B cell (primary cell): ENCODE measurements at places on chromosomes 7 and 10. TPM values are rescaled to one million over a fixed set of nuclear protein-coding genes. Genes with fewer than 3 reads are reported as not detected.

Gene ZPBP
- not detected in 2 replicates for total RNA-seq

Gene PLAU
- total RNA-seq: not detected in 2 replicates

- H3K4me1 ChIP-seq: peaks cover 6% of the 10 kb centered on the region
- peak overlapping the region; percentile 61 for H3K27ac ChIP-seq
- H3K36me3 ChIP-seq: peaks cover 3% of the 10 kb centered on the region
- H3K4me3 ChIP-seq: no peak overlapping the region
- DNase-seq: no peak
Observed at GRCh38 chr10:132611986-132612385, 74.4 kb downstream of the INPP5A start.

Gene SLC26A4
- total RNA-seq: 0.05 and 0.29 TPM in 2 replicates

Gene MTG1
- total RNA-seq: 85.1 and 90.0 TPM in 2 replicates

Gene HOXA13
- not detected in 2 replicates for total RNA-seq

Gene HMX3
- total RNA-seq: not detected in 2 replicates

Gene LBX1
- not detected in 2 replicates for total RNA-seq

Gene VWDE
- not detected in 2 replicates for total RNA-seq

Gene TAS2R40
- total RNA-seq: not detected in 2 replicates

DNA sequence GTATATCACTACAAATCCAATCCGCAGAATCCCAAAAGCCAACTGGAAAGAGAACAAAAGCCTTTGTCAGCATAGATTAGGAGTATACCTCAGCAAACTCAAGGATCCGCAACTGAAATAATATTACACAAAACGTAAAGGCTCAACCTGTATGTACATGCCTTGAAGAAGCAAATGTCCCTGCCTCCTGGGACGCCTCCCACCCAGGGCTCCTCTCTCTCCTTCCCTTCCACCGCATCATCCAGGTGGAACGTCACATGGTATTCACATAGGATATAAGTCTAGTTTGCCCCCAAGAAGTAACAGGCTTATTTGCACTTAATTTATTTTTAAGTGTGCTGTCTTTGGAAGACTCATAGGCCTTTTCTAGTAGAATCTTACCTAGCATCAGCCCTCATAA is 13.4 kb downstream of the SLC26A3 start:
- DNase-seq: no peak
- H3K4me3 ChIP-seq: no peak overlapping the region
- H3K27ac ChIP-seq: no peak overlapping the region
- H3K36me3 ChIP-seq: no peaks in the 10 kb centered on the region

- no peaks in the 10 kb centered on the region for H3K27me3 ChIP-seq
- no peaks in the 10 kb centered on the region for H3K4me1 ChIP-seq
- DNase-seq: no peak
- H3K36me3 ChIP-seq: no peaks in the 10 kb centered on the region
Observed at GRCh38 chr7:41809116-41809515, 106.2 kb upstream of the INHBA start.

- H3K27me3 ChIP-seq: no peaks in the 10 kb centered on the region
- no peaks in the 10 kb centered on the region for H3K4me1 ChIP-seq
- H3K36me3 ChIP-seq: no peaks in the 10 kb centered on the region
- no peak overlapping the region for H3K4me3 ChIP-seq
- DNase-seq: no peak
Observed at GRCh38 chr7:137304624-137305235, 38.8 kb downstream of the PTN start.

GRCh38 chr7:52685333-52685732 is 350.1 kb upstream of the POM121L12 start:
- no peaks in the 10 kb centered on the region for H3K4me1 ChIP-seq
- no peak overlapping the region for H3K27ac ChIP-seq
- no peaks in the 10 kb centered on the region for H3K36me3 ChIP-seq
- no peak overlapping the region for H3K4me3 ChIP-seq
- no peaks in the 10 kb centered on the region for H3K27me3 ChIP-seq

DNA sequence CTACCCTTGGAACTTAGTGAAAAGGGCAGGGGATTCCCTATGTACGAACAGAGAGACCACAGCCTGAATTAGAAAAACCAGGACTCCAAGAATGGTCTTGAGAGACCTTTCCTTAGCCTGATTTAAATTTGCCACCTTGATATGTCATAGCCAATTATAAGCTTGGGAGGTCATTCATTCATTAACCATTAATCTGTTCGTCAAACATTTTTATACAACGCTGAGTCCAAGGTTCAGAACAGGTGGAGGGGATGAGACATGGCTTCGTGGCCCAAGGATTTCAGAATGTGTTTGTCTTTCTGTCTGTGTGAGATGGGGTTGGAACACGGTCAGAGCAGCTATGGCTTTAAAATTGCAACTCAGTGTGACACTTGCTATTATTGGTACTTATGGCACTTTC is 158.0 kb downstream of the PAXIP1 start:
- no peak for DNase-seq
- no peak overlapping the region for H3K27ac ChIP-seq
- H3K27me3 ChIP-seq: no peaks in the 10 kb centered on the region
- H3K4me3 ChIP-seq: no peak overlapping the region
- no peaks in the 10 kb centered on the region for H3K4me1 ChIP-seq

Gene CCDC172
- not detected in 2 replicates for total RNA-seq

Gene AP3M1
- 48.9 and 50.4 TPM in 2 replicates for total RNA-seq

Gene CRHR2
- total RNA-seq: not detected in 2 replicates

DNA sequence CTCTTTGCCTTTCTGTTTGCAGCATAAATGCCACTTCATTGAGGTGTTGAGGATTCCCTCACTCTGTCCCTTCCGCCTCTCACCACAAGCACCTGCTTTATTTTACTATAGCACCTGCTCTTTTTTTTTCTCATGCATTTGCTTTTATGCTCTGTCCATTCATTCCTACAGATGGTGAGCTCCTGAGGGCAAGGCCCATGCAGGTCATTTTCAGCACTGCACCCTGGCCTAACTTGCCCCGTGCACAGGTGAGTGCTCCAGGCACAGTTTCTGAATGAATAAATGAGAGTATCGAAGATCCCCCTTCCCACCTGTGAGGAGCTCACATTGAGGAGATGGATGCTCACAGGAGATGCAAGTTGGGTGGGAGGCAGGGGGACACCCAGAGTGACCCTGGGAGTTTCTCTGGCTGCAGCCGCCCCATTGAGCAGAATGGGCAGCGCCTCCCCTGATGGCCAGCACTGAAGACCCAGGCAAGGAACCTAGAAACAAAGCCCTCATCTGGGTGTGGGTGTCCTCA is 1.2 kb upstream of the AKR1E2 start:
- no peak for DNase-seq
- no peaks in the 10 kb centered on the region for H3K36me3 ChIP-seq
- H3K27me3 ChIP-seq: no peaks in the 10 kb centered on the region
- H3K4me3 ChIP-seq: no peak overlapping the region
- no peaks in the 10 kb centered on the region for H3K4me1 ChIP-seq
